ENCODE measurements at places on chromosomes 3 and 15. TPM values are rescaled to one million over a fixed set of nuclear protein-coding genes. Genes with fewer than 3 reads are reported as not detected.

Gene GHSR
- total RNA-seq, result not detected

Gene ATOSA
- 6.1 TPM for total RNA-seq

Gene TOPAZ1
- total RNA-seq, result not detected

Gene GRIP2
- total RNA-seq, result 0.76 TPM

Gene NR1I2
- total RNA-seq, result not detected

Gene SPSB4
- 0.39 TPM for total RNA-seq

Gene TM6SF1
- 1.8 TPM for total RNA-seq

Gene CSPG5
- total RNA-seq, result 21.7 TPM

Gene WNT5A
- 15.7 TPM for total RNA-seq

Gene TTC23
- 15.9 TPM for total RNA-seq

Gene ZPLD1
- total RNA-seq, result 0.17 TPM

Gene THOC7
- total RNA-seq, result 37.3 TPM

Gene CTXN2
- not detected for total RNA-seq

Gene ANKUB1
- not detected for total RNA-seq

Data from A673 (cell line).